ENCODE measurements at places on chromosomes 6 and 20. TPM values are rescaled to one million over a fixed set of nuclear protein-coding genes. Genes with fewer than 3 reads are reported as not detected.

Gene SSTR4
- total RNA-seq: not detected

Gene PIM1
- 16.2 TPM for total RNA-seq

Gene BPI
- not detected for total RNA-seq

Gene ANGPT4
- under 0.01 TPM for total RNA-seq

Gene ASIP
- total RNA-seq: not detected

Gene LY6G6C
- total RNA-seq: not detected

Gene PTPN1
- total RNA-seq: 28.6 TPM

GRCh38 chr20:4157516-4157915, 142.2 kb upstream of the RNF24 start:
- no peak overlapping the region for H3K27ac ChIP-seq
- H3K27me3 ChIP-seq: no peaks in the 10 kb centered on the region
- H3K4me3 ChIP-seq: no peak overlapping the region
- no peaks in the 10 kb centered on the region for H3K36me3 ChIP-seq

DNA sequence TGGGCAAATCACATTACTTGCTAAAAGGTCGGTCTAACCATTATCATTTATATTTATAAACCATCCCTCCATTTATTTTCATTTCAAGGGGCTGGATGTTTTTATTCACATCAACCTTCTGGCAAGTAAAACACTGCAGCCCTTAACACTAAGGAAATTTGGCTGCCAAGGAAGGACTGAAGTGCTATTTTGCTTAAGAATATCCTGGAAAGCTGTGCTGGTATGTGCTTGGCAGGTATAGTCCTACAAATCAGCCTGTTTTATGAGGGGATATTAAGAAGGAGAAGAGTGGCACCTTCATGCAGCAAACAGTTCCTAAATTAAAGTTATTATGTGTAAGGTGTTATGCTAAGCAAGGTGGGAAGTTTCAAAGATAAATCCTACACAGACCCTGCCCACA, 9.8 kb downstream of the PHACTR2 start:
- H3K4me3 ChIP-seq: no peak overlapping the region
- H3K4me1 ChIP-seq: peaks cover 38% of the 10 kb centered on the region
- no peak for DNase-seq
- peak overlapping the region; percentile 15 for H3K27ac ChIP-seq
- no peaks in the 10 kb centered on the region for H3K27me3 ChIP-seq

GRCh38 chr6:89034586-89035251, 45.8 kb upstream of the PNRC1 start:
- peak overlapping the region; percentile 85 for H3K27ac ChIP-seq
- peaks cover 20% of the 10 kb centered on the region for H3K4me1 ChIP-seq
- no peaks in the 10 kb centered on the region for H3K36me3 ChIP-seq
- no peak overlapping the region for H3K4me3 ChIP-seq
- no peaks in the 10 kb centered on the region for H3K27me3 ChIP-seq
- peak; percentile 62 for DNase-seq

GRCh38 chr6:115909923-115910546, 150.7 kb downstream of the FRK start:
- no peaks in the 10 kb centered on the region for H3K4me1 ChIP-seq
- no peak for DNase-seq
- H3K4me3 ChIP-seq: no peak overlapping the region
- H3K36me3 ChIP-seq: no peaks in the 10 kb centered on the region
- no peak overlapping the region for H3K27ac ChIP-seq

GRCh38 chr20:53080969-53081871, 109.1 kb downstream of the TSHZ2 start:
- H3K4me3 ChIP-seq: no peak overlapping the region
- H3K27me3 ChIP-seq: no peaks in the 10 kb centered on the region
- H3K27ac ChIP-seq: no peak overlapping the region
- DNase-seq: no peak
- H3K4me1 ChIP-seq: no peaks in the 10 kb centered on the region
- no peaks in the 10 kb centered on the region for H3K36me3 ChIP-seq

DNA sequence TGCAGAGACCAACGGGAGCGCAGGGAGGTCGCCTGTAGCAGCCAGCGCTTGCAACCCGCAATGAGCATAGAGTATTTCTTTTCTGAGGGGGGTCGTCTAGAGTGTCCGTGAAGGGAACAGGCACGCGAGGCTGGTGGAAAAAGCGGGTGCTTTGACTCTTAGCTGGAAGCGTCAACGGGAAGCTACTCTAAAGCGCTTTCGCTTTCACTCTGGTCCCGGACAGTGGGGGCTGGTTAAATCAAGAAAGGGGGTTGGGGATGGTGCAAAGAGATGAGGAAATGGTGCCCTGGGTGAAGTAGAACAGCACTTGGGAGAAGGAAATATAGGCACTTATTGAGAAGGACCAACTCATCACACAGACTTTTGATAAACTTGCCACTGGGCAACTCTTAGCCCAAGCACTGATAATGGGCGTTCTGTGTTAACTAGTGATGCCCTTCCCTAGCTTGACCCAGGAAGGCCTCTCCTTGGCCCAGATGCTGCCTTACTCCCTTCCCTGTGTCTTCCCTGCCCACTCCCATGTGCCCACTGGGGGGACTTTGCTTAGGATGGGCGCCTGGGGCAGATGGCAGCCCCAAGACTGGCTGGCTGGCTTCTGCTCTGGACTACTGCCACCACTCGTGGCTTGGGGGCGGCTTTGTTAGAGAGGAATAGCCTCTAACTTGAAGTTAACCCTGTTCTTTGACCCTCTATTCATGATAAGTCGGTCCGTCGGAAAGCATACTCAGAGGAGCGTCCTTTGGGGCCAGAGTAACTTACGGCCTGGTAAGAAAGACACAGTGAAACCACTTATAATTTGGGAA, 585 bp downstream of the PSMB9 start:
- no peaks in the 10 kb centered on the region for H3K27me3 ChIP-seq
- DNase-seq: peak; percentile 87
- H3K36me3 ChIP-seq: peaks cover 31% of the 10 kb centered on the region
- peaks cover 14% of the 10 kb centered on the region for H3K4me1 ChIP-seq
- H3K4me3 ChIP-seq: peak overlapping the region; percentile 92

- H3K36me3 ChIP-seq: no peaks in the 10 kb centered on the region
- DNase-seq: peak; percentile 94
- peaks cover 15% of the 10 kb centered on the region for H3K4me1 ChIP-seq
- peak overlapping the region; percentile 37 for H3K27ac ChIP-seq
- no peaks in the 10 kb centered on the region for H3K27me3 ChIP-seq
- H3K4me3 ChIP-seq: peak overlapping the region; percentile 74
These were observed 17.3 kb upstream of the ID1 start for GRCh38 chr20:31587545-31588389.

GRCh38 chr6:6539036-6539435, 49.5 kb upstream of the LY86 start:
- H3K4me1 ChIP-seq: no peaks in the 10 kb centered on the region
- no peaks in the 10 kb centered on the region for H3K27me3 ChIP-seq
- H3K4me3 ChIP-seq: no peak overlapping the region

- H3K4me1 ChIP-seq: peaks cover 17% of the 10 kb centered on the region
- peak; percentile 70 for DNase-seq
- H3K27ac ChIP-seq: peak overlapping the region; percentile 63
- no peak overlapping the region for H3K4me3 ChIP-seq
These were observed 102.6 kb downstream of the TULP4 start for GRCh38 chr6:158414851-158415262.

DNA sequence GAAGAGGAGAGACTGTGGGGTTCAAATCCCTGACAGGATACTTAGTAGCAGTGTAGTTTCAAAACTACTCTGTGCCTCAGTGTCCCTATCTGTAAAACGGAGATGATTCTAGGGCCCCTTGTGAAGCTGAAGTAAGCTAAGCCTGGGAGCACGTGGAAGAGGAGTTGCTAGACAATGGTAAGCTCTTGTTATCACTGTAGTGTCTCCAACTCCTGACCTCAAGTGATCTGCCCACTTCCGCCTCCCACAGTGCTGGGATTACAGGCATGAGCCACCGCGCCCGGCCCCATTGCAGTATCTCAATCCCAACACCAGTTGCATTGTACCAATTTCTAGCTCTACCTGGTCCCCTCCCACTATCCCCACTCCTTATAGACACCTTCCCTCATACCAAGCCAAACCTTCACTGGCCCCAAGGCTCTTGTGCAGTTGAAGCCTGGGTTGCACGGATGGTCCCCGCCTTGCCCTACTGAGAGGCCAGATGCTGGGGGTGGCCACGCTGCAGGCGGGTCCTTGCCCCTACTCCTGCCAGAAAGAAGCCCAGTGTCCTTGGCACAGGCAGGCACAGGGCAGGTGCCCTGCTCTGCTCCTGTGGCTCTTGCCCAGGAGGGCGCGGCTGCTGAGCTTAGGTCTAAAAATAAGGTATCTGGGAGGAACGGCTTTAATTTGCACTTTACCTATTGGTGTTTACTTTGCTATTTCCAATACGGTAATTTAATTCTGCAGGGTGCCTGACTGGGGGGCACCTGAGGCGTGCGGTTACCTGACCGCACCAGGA, 118.1 kb downstream of the VEGFA start:
- no peaks in the 10 kb centered on the region for H3K36me3 ChIP-seq
- H3K27ac ChIP-seq: no peak overlapping the region
- peaks cover 3% of the 10 kb centered on the region for H3K4me1 ChIP-seq

- H3K4me3 ChIP-seq: no peak overlapping the region
- H3K27ac ChIP-seq: no peak overlapping the region
- H3K27me3 ChIP-seq: no peaks in the 10 kb centered on the region
- H3K36me3 ChIP-seq: no peaks in the 10 kb centered on the region
- no peaks in the 10 kb centered on the region for H3K4me1 ChIP-seq
These were observed 611.0 kb upstream of the FLRT3 start for GRCh38 chr20:14948416-14948815.

- H3K27me3 ChIP-seq: no peaks in the 10 kb centered on the region
- peaks cover 14% of the 10 kb centered on the region for H3K4me1 ChIP-seq
- H3K4me3 ChIP-seq: peak overlapping the region; percentile 84
- DNase-seq: peak; percentile 82
- no peaks in the 10 kb centered on the region for H3K36me3 ChIP-seq
These were observed 101.6 kb upstream of the PRSS16 start for GRCh38 chr6:27145731-27146455.

- no peak for DNase-seq
- no peak overlapping the region for H3K4me3 ChIP-seq
- no peak overlapping the region for H3K27ac ChIP-seq
- H3K27me3 ChIP-seq: no peaks in the 10 kb centered on the region
These were observed 41.4 kb upstream of the PKIB start for GRCh38 chr6:122568797-122569221.

DNA sequence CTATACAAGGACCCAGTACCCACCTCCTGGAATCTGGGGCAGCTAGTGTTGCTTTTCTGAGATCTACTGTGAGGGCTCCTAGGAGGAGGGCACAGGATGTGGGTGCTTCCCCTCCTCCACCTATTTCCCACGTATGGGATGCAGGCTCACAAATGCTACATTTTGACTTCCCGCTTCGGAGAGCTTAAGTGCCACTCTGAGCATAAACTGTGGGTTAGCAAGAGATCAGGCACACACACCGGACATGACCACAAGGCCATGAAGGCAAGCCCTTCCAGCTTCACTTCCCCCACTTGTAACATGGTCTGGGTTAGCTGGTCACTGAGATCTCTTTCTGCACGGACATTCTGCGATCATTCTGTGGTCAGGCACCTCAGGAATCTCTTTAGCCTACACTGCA, 15.7 kb upstream of the TGM3 start:
- H3K36me3 ChIP-seq: no peaks in the 10 kb centered on the region
- H3K27me3 ChIP-seq: peaks cover 22% of the 10 kb centered on the region
- DNase-seq: no peak
- no peak overlapping the region for H3K27ac ChIP-seq
- no peaks in the 10 kb centered on the region for H3K4me1 ChIP-seq
- no peak overlapping the region for H3K4me3 ChIP-seq

DNA sequence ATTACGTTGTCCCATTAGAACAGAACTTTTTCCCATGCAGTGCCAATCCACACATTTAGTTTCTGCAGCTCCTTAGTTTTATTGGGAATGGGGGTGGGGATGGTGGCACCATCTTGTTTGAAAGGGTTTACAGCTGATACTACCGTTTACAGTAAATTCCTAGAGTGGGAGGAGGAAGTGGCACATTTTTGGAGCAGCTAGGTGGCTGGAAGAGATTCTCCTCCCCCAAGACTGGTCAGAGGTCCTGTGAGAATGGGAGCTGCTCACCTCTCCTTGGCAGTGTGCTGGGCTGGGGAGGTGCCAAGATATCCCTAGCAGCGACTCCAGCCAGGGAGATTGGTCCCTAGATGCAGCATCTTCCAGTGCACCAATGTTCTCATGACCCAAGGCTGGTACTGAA, 12.4 kb upstream of the CCN6 start:
- DNase-seq: peak; percentile 10
- H3K36me3 ChIP-seq: no peaks in the 10 kb centered on the region
- H3K27me3 ChIP-seq: no peaks in the 10 kb centered on the region
- peak overlapping the region; percentile 100 for H3K27ac ChIP-seq
- no peak overlapping the region for H3K4me3 ChIP-seq

DNA sequence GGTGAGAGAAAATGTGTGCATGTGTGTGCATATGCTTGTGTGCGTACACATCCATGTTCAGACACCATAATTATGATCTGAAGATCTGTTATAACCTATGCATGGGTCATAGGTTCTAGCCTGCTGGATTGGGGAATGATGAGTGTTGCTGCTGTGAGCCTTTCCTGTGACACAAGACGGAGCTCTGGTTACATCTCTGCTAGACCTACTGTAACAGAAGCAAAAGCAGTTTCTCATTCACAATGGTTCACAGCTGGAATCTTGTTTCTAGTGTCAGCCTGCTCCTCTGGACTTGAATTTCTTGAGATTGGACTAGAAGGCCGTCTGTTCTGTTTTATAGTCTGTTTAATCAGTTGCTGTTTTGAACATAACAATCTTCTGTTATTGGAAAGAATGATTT, 40.1 kb downstream of the DEFB114 start:
- H3K4me3 ChIP-seq: no peak overlapping the region
- no peaks in the 10 kb centered on the region for H3K4me1 ChIP-seq
- DNase-seq: no peak
- no peak overlapping the region for H3K27ac ChIP-seq
- no peaks in the 10 kb centered on the region for H3K36me3 ChIP-seq
- no peaks in the 10 kb centered on the region for H3K27me3 ChIP-seq

DNA sequence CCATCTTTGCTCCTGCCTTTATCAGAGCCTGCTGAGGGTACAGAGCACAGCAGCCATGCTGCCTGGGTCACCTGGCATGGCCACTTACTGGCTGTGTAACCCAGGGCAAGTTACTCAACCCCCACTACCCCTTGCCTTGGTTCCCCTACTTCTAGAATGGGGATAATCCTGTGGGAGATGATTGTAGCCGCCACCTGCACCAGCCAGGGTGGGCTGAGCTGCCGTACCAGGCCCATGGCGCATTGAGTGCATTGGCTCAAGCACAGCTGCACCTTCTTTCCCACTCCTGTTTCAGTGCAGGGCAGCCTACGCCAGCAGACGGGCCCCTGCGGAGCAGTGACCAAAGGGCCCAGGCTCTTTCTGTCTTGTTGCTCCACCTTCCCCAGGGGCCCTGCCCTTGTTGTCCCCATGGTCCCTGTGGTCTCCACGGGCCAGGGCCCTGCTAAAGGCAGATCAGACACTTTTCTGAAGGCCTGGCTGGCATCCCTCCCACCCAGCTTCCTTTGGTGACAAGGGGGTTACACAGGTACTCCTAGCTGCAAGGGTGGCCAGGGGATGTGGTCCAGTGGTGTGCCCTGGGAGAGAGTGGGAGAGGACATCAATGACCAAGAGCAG, 159.4 kb upstream of the MLN start:
- no peaks in the 10 kb centered on the region for H3K36me3 ChIP-seq
- peaks cover 19% of the 10 kb centered on the region for H3K27me3 ChIP-seq
- no peaks in the 10 kb centered on the region for H3K4me1 ChIP-seq
- H3K4me3 ChIP-seq: no peak overlapping the region
- DNase-seq: no peak

- H3K36me3 ChIP-seq: no peaks in the 10 kb centered on the region
- H3K27me3 ChIP-seq: peaks cover 2% of the 10 kb centered on the region
- no peak overlapping the region for H3K4me3 ChIP-seq
These were observed 255.2 kb upstream of the SULF2 start for GRCh38 chr20:48040491-48040890.

Measured in osteoblast (primary cell).